ENCODE measurements at places on chromosomes 3 and 15.

GRCh38 chr3:150130404-150131100, 159.9 kb upstream of the PFN2 start:
- no peak for DNase-seq

GRCh38 chr3:59502806-59503205, 453.0 kb upstream of the CFAP20DC start:
- peak; percentile 40 for DNase-seq

DNA sequence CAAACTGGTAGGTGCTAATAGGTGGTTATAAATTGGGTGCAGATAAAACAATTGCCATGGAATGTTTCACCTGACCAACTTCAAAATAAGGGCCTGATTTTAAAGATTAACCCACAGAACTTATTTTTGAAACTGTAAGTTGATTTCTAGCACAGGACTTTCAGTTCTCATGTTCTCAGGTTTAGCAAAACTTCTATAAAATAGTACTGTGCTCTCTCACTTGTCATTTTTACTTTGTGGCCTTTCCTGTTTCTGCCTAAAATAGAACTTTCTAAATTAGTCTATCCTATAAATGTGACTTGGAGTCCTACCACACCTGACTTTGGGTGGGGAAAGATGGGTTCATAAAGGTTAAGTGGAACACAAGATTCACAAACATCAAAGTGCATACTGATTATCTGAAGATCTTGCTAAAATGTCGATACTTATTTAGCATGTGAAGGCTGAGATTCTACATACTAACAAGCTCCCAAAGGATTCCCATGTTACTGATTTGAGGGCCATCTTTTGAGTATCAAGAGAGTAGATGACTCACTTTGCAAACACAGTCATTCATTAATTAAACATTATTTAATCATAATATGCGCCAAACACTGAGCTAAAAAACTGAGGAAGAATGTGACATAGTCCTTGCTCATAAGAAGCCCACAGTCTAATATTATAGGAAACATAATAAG, 38.6 kb downstream of the BTLA start:
- no peak for DNase-seq

- no peak for DNase-seq
Measured at GRCh38 chr3:150169330-150169940, 198.7 kb upstream of the PFN2 start.

GRCh38 chr15:34358367-34358766, 8.6 kb downstream of the LPCAT4 start:
- no peak for DNase-seq

DNA sequence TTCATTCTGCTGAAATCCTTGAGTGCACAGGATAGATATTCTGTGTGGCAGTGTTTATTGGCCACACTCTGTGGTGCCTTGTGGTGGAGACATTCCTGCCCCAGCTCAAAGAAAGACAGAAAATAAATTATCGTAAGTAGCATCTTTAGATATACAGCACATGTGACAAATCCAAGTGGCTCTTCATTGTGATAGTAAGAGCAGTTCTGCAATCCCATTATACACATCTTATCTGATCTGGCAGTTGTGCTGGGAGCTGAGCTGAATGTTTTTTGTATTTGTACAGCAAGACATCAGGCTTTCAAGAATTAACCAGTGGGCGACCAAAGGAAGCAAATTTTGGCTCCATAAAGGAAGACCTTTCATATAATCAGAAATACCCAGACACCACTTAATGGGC, 235.3 kb upstream of the MRPL3 start:
- no peak for DNase-seq

DNA sequence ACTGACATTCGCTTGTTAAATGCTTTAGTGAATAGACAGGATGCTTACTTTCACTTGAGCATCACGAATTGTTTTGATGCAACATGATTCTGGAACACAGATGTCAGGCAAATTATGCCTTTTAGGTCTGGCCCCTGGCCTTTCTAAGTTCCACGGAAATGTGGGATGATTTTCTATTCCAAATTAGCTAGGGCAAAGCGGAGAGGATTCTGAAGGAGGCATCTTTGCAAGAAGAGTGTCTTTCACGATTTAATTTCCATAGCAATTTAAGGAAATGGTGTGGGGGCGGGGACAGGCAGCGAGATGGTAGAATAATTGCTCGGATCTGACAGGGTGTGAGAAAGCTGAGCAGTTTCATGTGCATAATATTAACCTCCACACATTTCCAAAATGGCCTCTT, 238.5 kb upstream of the KCNMB2 start:
- DNase-seq = no peak
